ENCODE measurements at places on chromosomes 7 and 10. TPM values are rescaled to one million over a fixed set of nuclear protein-coding genes. Genes with fewer than 3 reads are reported as not detected.

Gene SPDYE16
- 0.10 TPM for total RNA-seq

Gene ODAD2
- 0.69 TPM for total RNA-seq

Gene CNTNAP2
- total RNA-seq = 1.9 TPM

Gene NUTM2E
- total RNA-seq = 0.20 TPM

Gene ZMIZ2
- total RNA-seq = 11.8 TPM

Gene GDF10
- total RNA-seq = 2.1 TPM

Gene GPR15LG
- total RNA-seq = 2.1 TPM

Gene GDF2
- not detected for total RNA-seq

Gene JAZF1
- total RNA-seq = 22.1 TPM

Gene PNLIPRP1
- total RNA-seq = not detected

Gene SPDYE2B
- total RNA-seq = not detected

Gene NOM1
- total RNA-seq = 29.6 TPM

Gene ZNF12
- 30.7 TPM for total RNA-seq

Gene CROT
- 21.8 TPM for total RNA-seq

Gene ARL4A
- total RNA-seq = 74.1 TPM

Gene WDR86
- total RNA-seq = 14.0 TPM

Gene PHYH
- total RNA-seq = 21.6 TPM

Gene MEOX2
- 30.9 TPM for total RNA-seq

Gene LRRC61
- 3.0 TPM for total RNA-seq

Gene ACADSB
- 13.1 TPM for total RNA-seq

Gene ZPBP
- not detected for total RNA-seq

Gene IFIT5
- 11.9 TPM for total RNA-seq

Gene PAX4
- not detected for total RNA-seq

Gene HOXA2
- total RNA-seq = 0.89 TPM

Gene CLDN3
- 0.20 TPM for total RNA-seq

Gene AKR1C2
- total RNA-seq = 4.5 TPM

Gene PPP1R3A
- total RNA-seq = 14.4 TPM

Gene CPA1
- 0.79 TPM for total RNA-seq

Gene COBL
- total RNA-seq = 11.9 TPM

Gene DYNC1I1
- total RNA-seq = 1.1 TPM

Gene TRIM50
- 0.20 TPM for total RNA-seq

Gene ITPRID1
- total RNA-seq = 1.8 TPM

Gene OR2A5
- not detected for total RNA-seq

Gene SEMA3C
- total RNA-seq = 103 TPM

Gene CPXM2
- total RNA-seq = 4.9 TPM

Gene MUC12
- total RNA-seq = not detected

Gene SCRN1
- total RNA-seq = 29.2 TPM

Gene RPEL1
- total RNA-seq = not detected

Gene ORAI2
- total RNA-seq = 5.2 TPM

Gene CCDC172
- not detected for total RNA-seq

Gene ATG9B
- 15.4 TPM for total RNA-seq

Gene GIMAP7
- 5.7 TPM for total RNA-seq

Gene LRWD1
- 8.0 TPM for total RNA-seq

Gene NUTM2B
- 0.30 TPM for total RNA-seq

Gene MYO1G
- 2.6 TPM for total RNA-seq

Gene ZNF488
- total RNA-seq = 0.10 TPM

Gene GSDME
- 6.9 TPM for total RNA-seq

Gene STEAP2
- 14.6 TPM for total RNA-seq

Gene GIMAP5
- 11.5 TPM for total RNA-seq

All from skin of body (tissue), 3 donors.